ENCODE measurements at places on chromosomes 7 and 10.

- no peak for DNase-seq
Measured at GRCh38 chr10:99629625-99629978, 9.4 kb upstream of the SLC25A28 start.

DNA sequence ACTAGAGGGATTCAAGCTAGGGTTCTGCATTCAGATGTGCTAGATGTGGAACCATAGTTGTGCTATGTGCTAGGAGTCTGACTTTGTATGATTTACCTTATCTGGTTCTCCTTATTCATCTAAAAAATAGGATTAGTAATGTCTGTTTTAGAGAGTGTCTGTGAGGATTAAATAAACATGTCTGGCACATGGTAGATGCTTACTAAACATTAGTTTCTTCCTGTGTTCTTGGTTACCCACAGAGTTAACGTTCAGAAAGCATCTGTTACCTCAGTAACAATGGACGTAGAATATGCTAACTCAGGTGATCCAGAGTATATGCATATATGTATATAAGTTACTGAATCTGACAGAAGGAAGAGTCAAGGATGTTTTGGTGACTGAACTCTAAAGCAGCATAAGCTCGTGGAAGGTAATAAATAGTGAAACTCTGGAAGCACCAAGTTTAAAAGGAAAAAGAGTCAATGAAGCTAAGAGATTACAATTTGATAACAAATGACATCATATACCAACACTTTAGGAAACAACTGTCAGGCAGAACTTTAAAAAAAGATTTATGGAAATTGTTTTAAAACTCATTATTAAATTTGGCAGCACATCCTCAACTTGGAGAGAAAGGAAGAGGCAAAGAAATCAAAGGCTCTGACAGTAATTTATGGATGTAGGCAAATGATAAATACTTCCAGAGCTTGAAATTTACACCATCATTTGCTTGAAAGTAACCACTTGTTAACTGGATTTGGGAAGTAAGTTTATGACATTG lies 127.0 kb downstream of the CCNY start:
- DNase-seq = no peak

- no peak for DNase-seq
Measured at GRCh38 chr7:22855049-22855392, 32.4 kb upstream of the TOMM7 start.

GRCh38 chr10:24790599-24790998 lies 66.9 kb upstream of the ARHGAP21 start:
- DNase-seq = no peak

All from iPS-NIHi11 (cell line).